ENCODE measurements at places on chromosomes 16 and 17.

- DNase-seq, result peak; percentile 81
These were observed at the start of gene KLHL36 for GRCh38 chr16:84647828-84648594. Gene KLHL36, plus strand, starts transcription at chr16:84648511. Its CDS starts 2,357 bp downstream, at chr16:84650868.

DNA sequence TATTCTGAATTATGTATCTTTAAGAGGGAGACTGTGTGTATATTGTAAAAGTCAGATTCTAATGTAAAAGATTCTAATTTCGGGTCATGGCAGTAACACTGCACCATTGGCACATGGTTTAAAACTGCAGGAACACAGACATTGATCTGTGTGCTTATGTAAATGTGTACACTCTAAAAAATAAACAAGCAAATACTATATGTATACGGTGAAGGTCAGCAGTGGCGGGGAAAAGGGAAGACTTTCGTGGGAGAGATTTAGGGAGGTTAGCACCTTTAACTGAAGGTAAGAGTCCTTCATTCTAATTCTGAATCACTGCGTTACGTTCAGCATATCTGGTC is 157.8 kb upstream of the FAM20A start:
- no peak for DNase-seq

DNA sequence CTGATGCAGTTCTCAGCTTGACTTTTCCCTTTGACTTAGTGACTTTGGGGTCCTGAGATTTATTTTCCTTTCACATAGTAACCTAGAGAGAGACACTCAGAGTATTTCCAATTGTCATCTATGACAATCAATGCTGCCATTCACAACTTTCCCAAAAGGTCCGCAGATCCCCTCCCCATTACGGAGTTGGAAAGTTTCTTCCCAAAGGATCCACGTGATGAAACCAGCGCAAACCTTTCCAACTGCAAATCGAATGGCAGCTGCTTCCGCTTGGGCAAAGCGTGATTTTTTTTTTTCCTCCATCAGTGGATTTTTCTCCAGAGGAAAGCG is 538 bp upstream of the FCSK start:
- no peak for DNase-seq

GRCh38 chr17:35298639-35299038 is 55.8 kb downstream of the SLFN5 start:
- no peak for DNase-seq

- DNase-seq, result no peak
These were observed 28.8 kb upstream of the MTSS2 start for GRCh38 chr16:70714581-70715054.

DNA sequence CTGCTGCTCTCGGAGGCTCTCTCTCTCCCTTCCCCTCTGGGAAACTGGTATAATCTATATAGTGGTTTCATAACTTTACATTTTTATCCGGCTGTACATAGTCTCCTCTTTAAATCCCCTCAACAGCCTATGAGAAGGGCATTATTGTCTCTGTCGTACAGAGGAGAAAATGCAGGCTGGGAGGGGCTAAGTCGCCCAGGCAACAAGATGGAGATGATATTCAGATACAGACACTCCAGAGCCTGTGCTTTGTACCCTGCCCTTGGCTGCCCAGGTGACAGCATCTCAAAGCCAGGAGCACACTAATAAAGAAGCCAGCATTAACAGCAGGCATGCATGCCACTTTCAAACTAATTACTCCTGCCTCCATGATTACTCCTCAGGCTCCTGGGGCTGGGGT is 4.7 kb upstream of the EIF1 start:
- DNase-seq, result no peak

DNA sequence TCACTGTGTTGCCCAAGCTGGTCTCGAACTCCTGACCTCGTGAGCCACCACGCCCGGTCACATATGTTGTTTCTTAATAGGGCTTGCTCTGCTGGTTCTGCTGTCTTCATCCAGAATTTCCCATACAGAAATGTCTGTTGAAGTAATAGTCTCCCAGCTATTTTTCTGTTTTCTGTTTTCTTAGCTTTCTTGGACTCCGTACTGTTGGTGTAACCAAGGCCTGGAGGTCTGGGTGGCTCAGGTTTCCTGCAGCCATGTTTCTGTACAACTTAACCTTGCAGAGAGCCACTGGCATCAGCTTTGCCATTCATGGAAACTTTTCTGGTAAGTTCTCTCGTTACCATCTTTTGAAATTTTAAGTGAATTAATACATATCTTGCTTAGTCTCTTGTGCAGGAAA is 2.8 kb downstream of the SF3B3 start:
- no peak for DNase-seq

GRCh38 chr17:7880076-7880868 is 8.3 kb upstream of the CHD3 start:
- DNase-seq, result no peak

DNA sequence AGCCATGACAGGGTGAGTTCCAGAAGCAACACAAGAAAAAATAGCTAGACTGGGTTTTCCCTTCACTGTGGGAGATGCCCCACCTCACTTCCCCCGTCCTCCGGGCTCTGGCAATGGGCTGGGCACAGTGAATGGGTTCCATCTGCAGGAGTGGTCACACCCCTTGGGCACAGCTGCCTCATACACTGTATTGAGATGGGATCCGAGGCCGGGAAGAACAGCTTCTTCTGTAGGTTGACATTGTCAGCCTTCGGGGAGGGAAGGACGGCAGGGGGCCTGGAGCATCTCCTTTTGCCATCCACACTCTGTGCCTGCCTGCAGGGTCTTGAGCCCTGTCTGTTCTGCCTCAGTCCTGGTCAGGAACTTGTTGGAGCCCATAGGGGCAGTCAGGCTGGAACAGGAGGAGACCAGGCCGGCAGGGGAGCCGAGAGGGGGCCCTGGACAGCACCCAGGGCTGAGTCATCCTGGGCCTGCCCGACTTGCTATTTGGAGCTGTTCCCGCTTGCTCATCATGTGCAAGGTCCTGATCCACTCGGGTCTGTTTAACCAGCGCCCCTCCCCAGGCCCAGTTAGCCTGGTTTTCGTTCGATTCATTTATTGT is 286.7 kb downstream of the SEC14L1 start:
- peak; percentile 54 for DNase-seq

GRCh38 chr16:10951026-10951425 is 6.7 kb downstream of the CLEC16A start:
- no peak for DNase-seq

DNA sequence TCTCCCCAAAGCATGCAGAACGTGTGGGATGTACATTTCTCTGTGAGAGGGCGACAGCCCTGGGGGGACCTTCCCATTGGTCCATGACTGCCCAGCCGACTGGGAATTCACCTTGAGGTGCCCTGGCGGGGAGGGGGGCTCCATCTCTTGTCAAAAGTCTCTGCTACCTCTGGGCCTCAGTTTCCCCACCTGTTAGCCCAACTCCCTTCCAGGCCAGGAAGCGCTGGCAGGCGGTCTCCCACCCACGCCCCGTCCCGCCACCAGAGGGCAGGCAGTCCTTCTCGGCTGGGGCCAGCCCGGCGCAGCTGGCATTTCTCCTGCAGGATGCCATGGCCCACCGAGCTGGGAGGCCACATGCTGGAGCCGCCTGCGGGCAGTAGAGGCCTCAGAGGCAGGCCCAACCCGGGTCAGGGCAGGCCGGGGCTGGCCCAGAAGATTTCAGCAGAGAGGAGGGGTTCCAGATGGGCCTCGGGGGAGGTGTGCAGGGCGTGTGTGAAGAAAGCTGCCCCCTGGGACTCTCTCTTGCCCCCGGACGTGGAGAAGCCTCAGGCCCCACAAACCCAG is 16.6 kb downstream of the CD7 start:
- DNase-seq, result peak; percentile 67

GRCh38 chr17:48663134-48663924 is 37.2 kb upstream of the HOXB9 start:
- no peak for DNase-seq

GRCh38 chr17:21161498-21162393 is 35.0 kb downstream of the DHRS7B start:
- DNase-seq, result no peak

DNA sequence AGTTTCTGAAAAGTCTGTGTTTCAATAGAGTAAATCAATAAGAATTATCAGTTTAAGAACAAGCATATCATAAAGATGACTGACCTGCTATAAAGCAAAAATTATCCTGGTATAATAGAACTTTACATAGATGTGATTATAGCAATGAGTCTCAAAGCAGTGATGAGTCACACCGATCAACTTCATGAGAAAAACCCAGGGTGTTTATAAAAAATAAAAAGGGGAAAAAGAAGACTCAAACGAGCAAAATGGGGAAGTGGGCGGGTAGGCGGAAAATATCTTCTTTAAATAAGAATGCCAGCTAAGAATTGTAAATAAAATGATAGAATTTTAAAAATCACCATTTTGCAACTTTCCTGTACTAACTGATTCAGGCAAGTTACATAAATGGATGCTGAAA is 46.8 kb downstream of the BRIP1 start:
- no peak for DNase-seq

- DNase-seq, result no peak
These were observed 28.3 kb downstream of the ETV4 start for GRCh38 chr17:43517615-43518386.

- DNase-seq, result no peak
These were observed 68.6 kb downstream of the ZZEF1 start for GRCh38 chr17:4073983-4074830.
